Thoracic aorta (tissue), 2 donors: ENCODE measurements at places on chromosomes 16 and 17. TPM values are rescaled to one million over a fixed set of nuclear protein-coding genes. Genes with fewer than 3 reads are reported as not detected.
A peak's percentile ranks its signal among the peaks of the same experiment; 100 is the strongest.

Gene EFNB3
- total RNA-seq: not detected

- no peak overlapping the region for H3K27ac ChIP-seq
- H3K4me3 ChIP-seq: no peak overlapping the region
- H3K27me3 ChIP-seq: no peaks in the 10 kb centered on the region
- DNase-seq: no peak
Observed at GRCh38 chr16:29708917-29709600, 30.1 kb downstream of the QPRT start.

DNA sequence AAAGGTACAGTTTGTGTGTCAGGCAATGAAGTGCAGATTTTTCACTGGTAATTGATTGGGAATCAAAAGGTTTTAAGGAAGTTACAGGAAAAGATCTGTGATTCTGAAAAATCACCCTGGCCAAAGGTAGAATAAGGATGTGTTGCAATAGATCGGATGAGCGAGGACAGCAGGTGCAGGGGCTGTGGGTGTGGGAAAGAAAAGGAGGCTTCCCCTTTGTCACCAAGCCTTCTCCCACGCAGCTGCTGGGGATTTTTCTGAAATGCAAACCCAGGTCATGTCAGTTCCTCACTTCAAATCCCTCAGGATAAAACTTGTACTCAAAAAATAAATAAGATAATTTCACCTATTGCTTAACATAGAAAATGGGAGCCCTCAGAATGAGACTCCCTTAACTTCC, 47.9 kb upstream of the ARHGAP17 start:
- H3K36me3 ChIP-seq: no peaks in the 10 kb centered on the region
- no peaks in the 10 kb centered on the region for H3K27me3 ChIP-seq
- no peaks in the 10 kb centered on the region for H3K4me1 ChIP-seq
- DNase-seq: no peak

DNA sequence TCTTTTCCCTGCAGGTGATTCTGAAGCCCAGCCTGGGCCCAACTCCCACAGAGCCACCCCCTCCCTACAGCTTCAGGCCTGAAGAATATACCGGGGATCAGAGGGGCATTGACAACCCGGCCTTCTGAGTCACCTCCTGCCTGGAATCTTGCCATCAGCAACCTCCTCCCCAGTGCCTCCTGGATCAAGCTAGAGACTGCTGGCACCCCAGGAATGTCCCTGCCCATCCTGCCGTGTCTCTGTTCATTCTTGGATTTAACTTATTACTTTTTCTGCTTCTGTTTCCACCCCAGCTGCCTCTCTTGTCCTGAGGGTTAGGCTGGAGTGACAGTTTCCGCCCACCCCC, 4.9 kb downstream of the TMEM92 start:
- H3K36me3 ChIP-seq: peaks cover 10% of the 10 kb centered on the region
- DNase-seq: no peak
- peaks cover 4% of the 10 kb centered on the region for H3K27me3 ChIP-seq
- H3K4me3 ChIP-seq: no peak overlapping the region
- H3K27ac ChIP-seq: no peak overlapping the region
- no peaks in the 10 kb centered on the region for H3K4me1 ChIP-seq

Gene C16orf54
- 3.4 TPM for total RNA-seq

DNA sequence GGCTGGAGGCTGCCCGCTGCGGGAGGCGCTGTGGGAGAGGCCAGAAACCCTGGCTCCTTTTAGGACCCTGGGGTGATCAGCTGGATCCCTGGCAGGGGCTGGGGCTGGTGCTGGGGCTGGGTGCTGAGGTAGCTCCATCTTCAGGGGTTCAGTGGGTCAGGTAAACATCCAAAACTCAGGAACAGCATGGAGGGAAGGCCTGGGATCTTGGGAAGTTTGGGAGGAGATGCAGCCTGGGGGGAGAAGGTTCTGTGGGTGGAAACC, 21.0 kb downstream of the ADGRG5 start:
- H3K4me1 ChIP-seq: no peaks in the 10 kb centered on the region
- H3K36me3 ChIP-seq: no peaks in the 10 kb centered on the region
- no peak overlapping the region for H3K4me3 ChIP-seq
- DNase-seq: no peak
- no peak overlapping the region for H3K27ac ChIP-seq

GRCh38 chr17:65290616-65291015, 153.4 kb downstream of the RGS9 start:
- no peaks in the 10 kb centered on the region for H3K27me3 ChIP-seq
- H3K4me1 ChIP-seq: no peaks in the 10 kb centered on the region
- no peak overlapping the region for H3K4me3 ChIP-seq
- H3K36me3 ChIP-seq: no peaks in the 10 kb centered on the region
- no peak overlapping the region for H3K27ac ChIP-seq

Gene CFAP52
- not detected for total RNA-seq

GRCh38 chr16:12203780-12204351, 227.3 kb downstream of the SNX29 start:
- no peak for DNase-seq
- no peaks in the 10 kb centered on the region for H3K27me3 ChIP-seq
- no peaks in the 10 kb centered on the region for H3K36me3 ChIP-seq

Gene CSH1
- total RNA-seq: not detected

Gene FOXO3B
- total RNA-seq: 21.1 TPM

Gene ZNF594
- total RNA-seq: 8.4 TPM

DNA sequence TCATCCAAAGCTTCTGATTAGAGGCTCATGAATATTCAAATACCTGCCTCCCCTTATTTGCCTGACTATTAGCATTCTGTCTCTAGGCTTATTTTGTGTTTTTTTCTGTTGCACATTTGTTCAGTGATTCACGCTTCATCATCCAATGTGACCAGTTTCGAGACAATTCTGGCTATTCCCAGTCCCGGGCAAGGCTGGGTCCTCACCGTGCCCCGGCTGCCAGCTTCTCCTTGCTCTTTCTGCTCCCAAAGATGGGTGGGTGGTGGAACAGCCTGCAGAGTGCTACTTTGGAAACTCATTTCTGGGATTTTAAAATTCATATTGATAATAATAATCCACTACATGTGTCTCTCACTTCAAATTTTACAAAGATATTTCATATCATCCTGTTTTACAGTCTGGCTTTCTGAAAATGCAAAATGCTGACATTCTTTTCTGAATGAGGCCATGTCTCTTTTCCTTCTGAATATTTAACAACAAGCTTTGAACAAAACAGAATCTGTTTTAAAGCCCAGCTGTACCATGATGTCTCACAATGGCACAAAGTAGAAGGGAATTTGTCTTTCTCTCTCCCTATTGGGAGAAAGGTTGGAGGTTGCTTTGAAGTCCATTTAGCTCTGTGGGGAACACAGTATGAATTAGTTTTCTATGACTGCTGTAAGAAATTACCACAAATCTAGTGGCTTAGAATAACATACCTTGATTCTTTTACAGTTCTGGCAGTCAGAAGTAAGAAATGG, 116.9 kb upstream of the CDH13 start:
- no peaks in the 10 kb centered on the region for H3K36me3 ChIP-seq
- H3K4me3 ChIP-seq: no peak overlapping the region
- no peak for DNase-seq
- H3K4me1 ChIP-seq: no peaks in the 10 kb centered on the region
- no peaks in the 10 kb centered on the region for H3K27me3 ChIP-seq

GRCh38 chr17:28385037-28385400, 13.5 kb downstream of the SARM1 start:
- H3K4me1 ChIP-seq: no peaks in the 10 kb centered on the region
- no peaks in the 10 kb centered on the region for H3K27me3 ChIP-seq
- peak overlapping the region; percentile 70 for H3K4me3 ChIP-seq
- H3K36me3 ChIP-seq: peaks cover 17% of the 10 kb centered on the region

GRCh38 chr16:85800321-85800669, 800 bp downstream of the COX4I1 start:
- peak overlapping the region; percentile 96 for H3K4me3 ChIP-seq
- no peak for DNase-seq
- peaks cover 25% of the 10 kb centered on the region for H3K4me1 ChIP-seq
- H3K27ac ChIP-seq: peak overlapping the region; percentile 49
- H3K36me3 ChIP-seq: peaks cover 25% of the 10 kb centered on the region

DNA sequence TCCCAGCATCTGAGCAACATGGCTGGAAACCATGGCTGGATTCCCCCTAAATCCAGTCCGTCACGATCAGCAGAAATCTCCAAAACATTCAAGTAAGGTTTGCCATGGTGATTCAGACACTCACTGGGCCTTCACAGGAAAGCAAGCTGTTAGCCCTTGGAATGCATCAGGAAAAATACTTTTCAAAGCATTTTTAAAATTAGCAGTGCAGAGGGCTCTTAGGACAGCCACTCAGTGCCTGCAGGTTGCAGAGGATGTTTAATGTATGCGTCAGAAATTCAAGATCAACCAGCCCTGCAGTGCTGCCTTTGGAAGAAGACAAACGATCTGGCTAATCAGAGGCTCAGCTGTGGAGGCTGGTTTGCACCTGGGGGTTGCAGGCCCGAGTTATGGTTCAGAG, 50.3 kb downstream of the FOXL1 start:
- no peak for DNase-seq
- H3K27me3 ChIP-seq: no peaks in the 10 kb centered on the region
- no peak overlapping the region for H3K27ac ChIP-seq

- DNase-seq: no peak
- no peak overlapping the region for H3K4me3 ChIP-seq
- H3K27ac ChIP-seq: no peak overlapping the region
- H3K27me3 ChIP-seq: no peaks in the 10 kb centered on the region
- no peaks in the 10 kb centered on the region for H3K36me3 ChIP-seq
Observed at GRCh38 chr16:86142801-86143236, 243.9 kb downstream of the IRF8 start.

DNA sequence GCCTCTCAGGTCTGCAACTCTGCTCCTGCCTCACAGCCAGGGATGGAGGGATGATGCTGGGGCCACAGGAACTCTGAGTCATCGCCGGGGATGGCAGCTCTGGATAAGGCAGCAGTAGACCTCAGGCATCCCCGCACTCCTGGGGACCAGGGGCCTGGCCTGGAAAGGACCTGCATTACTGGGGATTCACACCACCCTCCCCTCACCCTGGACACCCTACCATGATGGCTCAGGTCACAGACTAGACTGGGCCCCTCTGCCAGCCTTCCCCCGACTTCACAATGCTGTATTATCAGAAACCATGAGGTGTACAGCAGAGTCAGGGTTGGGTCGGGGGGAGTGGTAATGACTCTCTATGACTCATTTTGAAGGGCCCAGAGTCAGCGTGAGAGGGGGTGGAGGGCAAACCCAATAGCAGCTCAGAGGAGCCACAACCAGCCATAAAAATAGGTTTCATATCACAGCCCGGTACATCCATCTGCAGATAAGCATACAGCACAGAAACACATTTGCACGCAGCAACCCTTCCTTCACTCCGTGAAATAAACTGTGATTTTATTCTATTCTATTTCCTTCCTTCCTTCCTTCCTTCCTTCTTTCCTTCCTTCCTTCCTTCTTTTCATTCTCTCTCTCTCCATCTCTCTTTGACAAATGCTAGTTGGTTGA, 28.8 kb downstream of the DYNLRB2 start:
- no peaks in the 10 kb centered on the region for H3K4me1 ChIP-seq
- DNase-seq: no peak
- no peak overlapping the region for H3K27ac ChIP-seq
- H3K4me3 ChIP-seq: no peak overlapping the region

GRCh38 chr17:74082886-74083285, 120.6 kb upstream of the RPL38 start:
- no peak overlapping the region for H3K4me3 ChIP-seq
- peaks cover 3% of the 10 kb centered on the region for H3K27me3 ChIP-seq
- DNase-seq: no peak
- H3K36me3 ChIP-seq: no peaks in the 10 kb centered on the region
- H3K27ac ChIP-seq: no peak overlapping the region

DNA sequence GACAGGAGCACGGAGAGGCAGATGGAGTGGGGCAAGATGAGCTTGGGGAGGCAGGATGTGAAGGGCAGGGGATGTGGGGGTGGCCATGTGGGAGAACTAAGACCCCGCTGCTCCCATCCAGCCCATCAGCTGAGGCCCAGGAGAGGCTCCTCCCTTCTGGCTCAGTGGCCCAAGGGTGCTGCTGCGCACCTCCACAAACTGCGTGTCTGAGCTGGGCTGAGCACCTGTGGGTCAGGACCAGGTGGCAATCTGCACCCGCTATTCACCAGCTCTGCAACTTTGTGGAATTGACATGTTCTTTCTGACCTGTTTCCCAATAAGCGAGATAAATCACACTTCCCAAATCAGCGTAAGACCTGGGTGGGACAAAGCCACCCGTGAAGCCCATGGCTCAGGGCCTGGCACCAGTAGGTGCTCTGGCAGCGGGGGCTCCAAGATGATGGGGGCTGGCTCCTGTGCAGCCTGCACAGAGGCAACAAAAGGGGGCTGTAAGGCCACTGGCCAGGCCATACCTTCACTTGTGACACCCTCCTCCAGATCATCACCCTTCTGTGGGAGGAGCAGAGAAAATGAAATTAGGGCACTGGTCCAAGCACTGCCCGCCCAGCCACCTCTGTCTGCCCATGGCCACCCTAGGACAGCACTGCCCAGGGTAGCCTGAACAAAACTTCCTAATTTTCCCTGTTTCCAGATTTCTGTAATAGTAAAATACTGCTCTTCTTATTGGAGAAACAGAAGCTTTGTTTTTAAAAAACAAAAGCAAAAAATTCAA, 11.7 kb upstream of the SREBF1 start:
- H3K27me3 ChIP-seq: no peaks in the 10 kb centered on the region
- no peak for DNase-seq
- peaks cover 5% of the 10 kb centered on the region for H3K36me3 ChIP-seq
- peaks cover 20% of the 10 kb centered on the region for H3K4me1 ChIP-seq
- peak overlapping the region; percentile 49 for H3K27ac ChIP-seq
- H3K4me3 ChIP-seq: no peak overlapping the region

GRCh38 chr16:88639231-88640038, 1.1 kb downstream of the IL17C start:
- no peaks in the 10 kb centered on the region for H3K4me1 ChIP-seq
- no peaks in the 10 kb centered on the region for H3K36me3 ChIP-seq
- no peak overlapping the region for H3K27ac ChIP-seq
- no peak overlapping the region for H3K4me3 ChIP-seq
- DNase-seq: no peak

DNA sequence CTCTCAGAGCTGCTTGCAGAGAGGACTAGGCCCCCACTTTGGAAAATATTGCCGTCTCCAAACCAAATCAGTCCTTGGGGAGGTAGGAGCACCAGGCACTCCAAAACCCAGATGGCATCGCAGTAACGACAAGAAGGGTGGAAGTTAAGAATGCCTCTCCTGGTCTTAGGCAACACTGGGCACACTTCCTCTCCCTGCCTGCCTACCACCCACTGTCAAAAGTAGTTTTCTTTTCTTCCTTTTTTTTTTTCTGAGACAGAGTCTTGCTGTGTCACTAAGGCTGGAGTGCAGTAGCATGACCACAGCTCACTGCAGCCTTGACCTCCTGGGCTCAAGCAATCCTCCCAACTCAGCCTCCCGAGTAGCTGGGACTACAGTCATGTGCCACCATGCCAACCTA, 47.2 kb downstream of the SRL start:
- no peaks in the 10 kb centered on the region for H3K27me3 ChIP-seq
- DNase-seq: no peak
- H3K36me3 ChIP-seq: no peaks in the 10 kb centered on the region
- no peaks in the 10 kb centered on the region for H3K4me1 ChIP-seq
- H3K4me3 ChIP-seq: no peak overlapping the region

Gene POLDIP2
- total RNA-seq: 54.9 TPM
